ENCODE measurements at places on chromosomes 1 and 21.

- no peak for ATAC-seq
Measured at GRCh38 chr1:43931711-43932660, 1.6 kb upstream of the ARTN start.

- no peak for ATAC-seq
Measured at GRCh38 chr21:46307625-46308024, 16.0 kb downstream of the C21orf58 start.

DNA sequence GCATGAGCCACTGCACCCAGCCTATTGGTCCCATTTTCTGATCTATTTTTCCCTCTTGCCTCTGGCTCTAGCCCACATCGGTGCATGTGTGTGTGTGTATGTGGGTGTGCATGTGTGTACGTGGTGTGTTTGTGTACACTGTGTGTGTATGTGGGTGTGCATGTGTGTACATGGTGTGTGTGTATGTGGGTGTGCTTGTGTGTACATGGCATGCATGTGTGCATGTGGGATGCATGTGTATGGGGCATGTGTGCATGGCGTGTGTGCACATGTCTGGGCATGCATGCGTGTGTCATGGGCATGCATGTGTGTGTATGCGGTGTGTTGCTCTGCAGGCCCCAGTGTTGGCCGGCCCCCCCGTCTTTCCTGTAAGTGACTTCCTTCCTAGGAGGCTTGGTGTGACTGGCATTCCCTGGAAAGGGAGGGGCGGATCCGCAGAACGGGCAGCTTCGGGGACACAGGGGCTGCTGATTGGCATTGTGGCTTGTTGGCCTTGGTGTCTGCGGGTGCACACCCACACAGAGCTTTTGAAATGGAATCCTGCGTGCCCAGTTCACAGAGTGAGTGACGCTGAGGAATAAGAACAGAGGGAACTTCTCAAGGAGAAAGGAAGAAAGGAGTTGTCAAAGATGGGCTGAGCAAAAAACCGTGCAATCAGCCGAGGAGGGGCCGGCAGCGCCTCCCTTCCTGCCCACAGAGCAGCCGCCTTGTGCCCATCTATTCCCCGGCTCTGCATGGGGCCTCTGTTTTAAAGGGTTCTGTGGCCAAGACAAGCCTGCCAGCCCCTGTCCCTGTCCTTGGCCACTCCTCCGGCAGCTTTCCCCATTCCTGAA is 8.0 kb downstream of the PDXK start:
- no peak for ATAC-seq

DNA sequence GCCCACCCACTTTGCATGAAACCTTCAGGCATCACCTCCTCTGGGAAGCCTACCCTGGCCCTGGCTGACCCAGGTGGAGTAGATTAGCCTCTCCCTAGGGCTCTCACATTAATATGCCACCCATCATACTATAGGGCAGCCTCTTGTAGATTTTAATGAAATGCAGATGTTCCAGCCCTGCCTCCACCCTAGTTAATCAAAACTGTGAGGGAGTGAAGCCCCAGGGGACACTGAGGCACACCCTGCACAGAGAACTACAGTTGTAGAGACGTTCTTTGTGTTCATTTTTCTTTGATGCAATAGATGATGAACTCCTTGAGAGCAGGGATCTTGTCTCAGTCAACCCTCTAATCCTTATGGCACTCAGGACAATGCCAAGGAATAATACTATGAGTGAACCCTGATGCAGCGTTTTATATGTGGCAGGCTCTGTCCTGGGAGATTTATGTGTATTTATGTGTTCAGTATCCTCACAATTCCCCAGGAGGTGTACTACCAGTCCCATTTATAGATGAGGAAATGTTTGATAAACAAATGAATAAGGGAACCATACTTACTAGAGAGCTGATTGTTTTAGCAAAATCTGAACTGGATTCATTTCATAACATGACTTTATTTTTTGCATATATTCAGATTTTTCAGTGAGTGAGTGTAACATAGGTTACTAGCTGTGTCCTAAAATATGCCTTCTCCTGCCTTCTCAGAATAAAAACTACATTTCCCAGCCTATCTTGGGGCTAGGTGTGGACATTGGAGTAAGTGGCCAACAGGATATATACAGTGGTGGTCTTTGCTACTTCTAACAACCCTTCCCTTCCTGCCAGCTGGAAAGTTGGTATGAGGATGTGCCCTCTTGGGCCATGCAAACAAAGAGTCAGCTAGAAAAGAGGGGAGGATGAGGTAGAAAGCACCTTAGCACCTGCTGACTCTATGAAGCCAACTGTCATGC is 23.5 kb upstream of the PRELP start:
- peak; percentile 50 for ATAC-seq

DNA sequence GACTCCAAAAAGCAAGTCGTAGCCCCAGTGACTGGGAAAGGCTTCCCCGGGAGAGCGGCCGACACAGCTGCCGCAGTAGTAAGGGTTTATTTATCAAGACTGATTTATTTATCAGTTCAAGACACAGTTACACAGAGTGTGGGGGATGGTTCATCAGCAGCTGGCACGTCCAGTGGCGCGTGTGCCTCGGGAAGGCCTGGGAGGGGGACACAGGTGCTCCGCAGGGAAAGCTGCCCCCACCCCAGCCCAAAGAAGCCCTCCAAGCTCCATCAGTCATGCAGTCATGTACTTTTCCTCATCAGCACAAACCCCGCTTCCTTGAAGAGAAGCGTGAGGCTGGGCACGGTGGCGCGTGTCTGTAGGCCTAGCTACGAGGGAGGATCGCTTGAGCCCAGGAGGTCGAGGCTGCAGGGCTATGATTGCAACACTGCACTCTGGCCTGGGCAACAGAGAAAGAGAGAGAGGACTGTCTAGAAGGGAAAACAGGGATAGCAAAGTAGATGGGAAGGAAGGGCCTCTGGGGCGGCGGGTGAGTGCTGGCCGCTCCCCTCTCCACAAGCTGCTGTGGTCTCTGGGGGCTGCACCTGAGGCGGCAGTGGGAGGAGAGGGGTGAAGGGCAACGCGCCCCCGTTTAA is 53.2 kb downstream of the PRKCZ start:
- no peak for ATAC-seq

- no peak for ATAC-seq
Measured at GRCh38 chr21:41962425-41962966, 8.7 kb upstream of the C2CD2 start.

Data from motor neuron (in vitro differentiated cells).